ENCODE measurements at places on chromosomes 3 and 15.

GRCh38 chr15:40290918-40291574, 8.2 kb upstream of the ANKRD63 start:
- H3K4me3 ChIP-seq = peak overlapping the region; percentile 24
- peaks cover 4% of the 10 kb centered on the region for H3K4me1 ChIP-seq
- DNase-seq = peak; percentile 71
- H3K27me3 ChIP-seq = no peaks in the 10 kb centered on the region
- no peak overlapping the region for H3K27ac ChIP-seq
- H3K36me3 ChIP-seq = no peaks in the 10 kb centered on the region

DNA sequence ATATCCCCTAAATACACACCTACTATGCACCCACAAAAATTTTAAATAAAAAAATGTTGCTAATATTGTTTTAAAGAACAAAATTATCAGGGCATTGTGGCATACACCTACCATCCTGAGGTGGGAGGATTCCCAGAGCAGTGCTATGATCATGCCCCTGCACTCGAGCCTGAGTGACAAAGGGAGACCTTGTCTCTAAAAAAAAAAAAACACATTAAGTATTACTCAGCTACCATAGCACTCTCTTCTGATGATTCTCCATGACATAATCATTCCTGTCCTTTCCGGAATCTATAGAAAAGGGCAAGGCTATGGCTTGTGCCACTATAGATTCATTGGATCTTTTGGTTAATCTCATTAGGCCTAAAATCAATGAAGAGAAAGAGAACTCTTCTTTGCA, 77.4 kb downstream of the ACAP2 start:
- H3K4me3 ChIP-seq = no peak overlapping the region
- no peaks in the 10 kb centered on the region for H3K27me3 ChIP-seq
- no peak for DNase-seq
- no peaks in the 10 kb centered on the region for H3K36me3 ChIP-seq
- H3K4me1 ChIP-seq = no peaks in the 10 kb centered on the region

GRCh38 chr3:16406579-16406978, 106.9 kb downstream of the RFTN1 start:
- no peaks in the 10 kb centered on the region for H3K4me1 ChIP-seq
- no peaks in the 10 kb centered on the region for H3K36me3 ChIP-seq
- no peak overlapping the region for H3K4me3 ChIP-seq
- no peaks in the 10 kb centered on the region for H3K27me3 ChIP-seq

- H3K27ac ChIP-seq = no peak overlapping the region
- no peaks in the 10 kb centered on the region for H3K4me1 ChIP-seq
- DNase-seq = no peak
- H3K27me3 ChIP-seq = no peaks in the 10 kb centered on the region
- H3K4me3 ChIP-seq = no peak overlapping the region
Measured at GRCh38 chr15:55721554-55722185, 21.3 kb downstream of the PRTG start.

- no peaks in the 10 kb centered on the region for H3K36me3 ChIP-seq
- H3K27ac ChIP-seq = no peak overlapping the region
- no peak overlapping the region for H3K4me3 ChIP-seq
- H3K27me3 ChIP-seq = no peaks in the 10 kb centered on the region
- H3K4me1 ChIP-seq = no peaks in the 10 kb centered on the region
Measured at GRCh38 chr15:26926081-26926480, 44.9 kb upstream of the GABRG3 start.

DNA sequence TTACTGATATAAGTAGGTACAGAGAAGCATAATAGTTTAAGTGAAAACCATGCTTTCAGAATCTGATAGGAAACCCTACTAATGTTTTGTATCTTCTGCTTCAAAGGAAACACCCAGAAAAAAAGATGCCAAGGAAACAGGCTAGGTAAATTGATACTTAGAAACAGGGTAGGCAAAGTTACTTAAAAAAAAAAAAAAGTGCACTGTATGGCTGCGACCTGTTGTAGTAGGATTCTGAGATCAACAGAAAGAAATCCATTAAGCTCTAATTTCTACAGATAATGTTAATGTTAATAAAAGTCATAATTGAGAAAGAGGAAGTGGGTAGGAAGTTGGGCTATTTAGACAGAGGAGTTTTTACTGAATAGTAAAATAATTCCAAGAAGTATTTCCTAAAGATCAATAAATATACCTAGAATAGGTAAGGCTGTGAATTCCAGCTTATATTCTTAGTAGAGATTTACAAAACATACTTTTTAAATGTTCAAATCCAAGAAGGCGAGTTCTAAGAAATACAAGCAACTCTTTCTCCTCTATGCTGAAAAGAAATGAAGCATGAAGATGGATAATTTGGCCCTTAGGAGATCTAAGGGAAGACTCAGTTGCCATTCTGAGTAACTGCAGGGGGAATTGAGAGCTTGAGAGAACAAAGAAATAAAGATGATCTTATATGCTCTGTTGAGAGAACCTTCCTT, 24.1 kb upstream of the STT3B start:
- no peaks in the 10 kb centered on the region for H3K27me3 ChIP-seq
- H3K4me1 ChIP-seq = no peaks in the 10 kb centered on the region
- H3K4me3 ChIP-seq = no peak overlapping the region
- no peaks in the 10 kb centered on the region for H3K36me3 ChIP-seq

- no peak overlapping the region for H3K4me3 ChIP-seq
- no peak overlapping the region for H3K27ac ChIP-seq
- H3K36me3 ChIP-seq = no peaks in the 10 kb centered on the region
- no peak for DNase-seq
Measured at GRCh38 chr3:57126244-57126643, 38.9 kb downstream of the IL17RD start.

- H3K27me3 ChIP-seq = no peaks in the 10 kb centered on the region
- H3K36me3 ChIP-seq = no peaks in the 10 kb centered on the region
- H3K4me1 ChIP-seq = no peaks in the 10 kb centered on the region
- H3K27ac ChIP-seq = no peak overlapping the region
- DNase-seq = no peak
- H3K4me3 ChIP-seq = no peak overlapping the region
Measured at GRCh38 chr15:85551221-85551832, 170.9 kb downstream of the AKAP13 start.

DNA sequence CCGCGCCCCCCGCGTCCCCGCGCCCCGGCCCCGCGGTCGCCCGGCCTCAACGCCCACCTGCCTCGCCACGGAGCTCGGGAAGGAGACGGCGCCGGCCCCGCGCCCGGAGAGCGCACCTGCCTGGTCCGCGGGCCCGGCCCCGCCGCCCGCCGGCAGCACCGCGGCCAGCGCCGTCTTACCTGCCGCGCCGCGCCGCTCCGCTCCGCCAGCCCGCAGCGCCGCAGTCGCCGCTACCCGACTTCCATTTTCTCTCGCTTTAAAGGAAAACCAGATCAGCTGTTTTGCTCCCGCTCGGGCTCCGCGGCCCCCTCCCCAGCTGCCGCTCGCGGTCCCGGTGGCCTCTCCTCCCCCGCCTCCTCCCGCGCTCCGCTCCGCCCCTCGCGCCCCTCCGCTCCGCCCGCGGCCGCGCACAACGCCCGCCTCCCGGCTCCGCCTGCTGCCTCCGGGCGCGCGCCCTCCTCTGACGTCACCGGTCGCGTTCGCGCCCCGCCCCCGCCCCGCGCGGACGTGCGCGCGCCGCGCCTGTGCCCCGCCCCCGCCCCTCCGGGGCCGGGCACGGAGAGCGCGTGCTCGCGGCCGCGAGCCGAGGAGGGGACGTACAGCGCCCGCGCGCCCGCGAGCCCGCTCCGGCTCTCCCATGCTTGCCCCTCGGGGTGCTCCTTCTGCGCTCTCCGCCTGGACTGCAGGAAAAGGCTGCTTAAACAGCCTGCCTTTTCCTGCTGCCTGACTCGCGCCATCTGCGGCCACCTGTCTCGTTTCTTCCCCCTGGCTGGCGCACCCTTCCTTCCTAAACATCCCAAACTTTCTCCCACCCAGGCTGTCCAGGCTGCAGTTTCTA, 159.8 kb upstream of the CHRNA7 start:
- H3K36me3 ChIP-seq = no peaks in the 10 kb centered on the region
- H3K4me3 ChIP-seq = peak within 1 kb of the TSS; percentile 50
- H3K27ac ChIP-seq = peak within 1 kb of the TSS; percentile 68
- peak; percentile 87 for DNase-seq
- no peaks in the 10 kb centered on the region for H3K4me1 ChIP-seq
- no peaks in the 10 kb centered on the region for H3K27me3 ChIP-seq

GRCh38 chr15:74983725-74984231, 11.6 kb upstream of the SCAMP5 start:
- no peak for DNase-seq
- H3K4me3 ChIP-seq = no peak overlapping the region
- no peaks in the 10 kb centered on the region for H3K4me1 ChIP-seq
- no peaks in the 10 kb centered on the region for H3K27me3 ChIP-seq
- H3K36me3 ChIP-seq = no peaks in the 10 kb centered on the region

DNA sequence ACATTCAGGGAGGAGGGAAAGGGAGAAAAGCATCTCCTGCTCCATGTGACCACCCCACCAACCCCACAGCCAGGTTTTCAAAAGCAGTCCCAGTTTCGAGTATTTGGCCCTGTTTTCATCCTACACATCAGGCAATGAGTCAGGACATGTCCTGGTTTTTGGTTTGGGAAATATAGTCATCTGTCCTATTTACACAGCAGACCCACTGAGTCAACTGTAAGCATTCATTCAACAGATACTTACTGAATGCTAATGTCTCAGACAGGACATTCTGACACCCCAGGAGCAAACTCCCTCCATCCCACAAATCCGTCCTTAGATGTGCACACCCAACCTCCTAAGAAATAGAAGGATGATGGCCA, 32.9 kb downstream of the IGDCC3 start:
- H3K27ac ChIP-seq = no peak overlapping the region
- no peak for DNase-seq
- no peaks in the 10 kb centered on the region for H3K27me3 ChIP-seq
- H3K4me3 ChIP-seq = no peak overlapping the region

DNA sequence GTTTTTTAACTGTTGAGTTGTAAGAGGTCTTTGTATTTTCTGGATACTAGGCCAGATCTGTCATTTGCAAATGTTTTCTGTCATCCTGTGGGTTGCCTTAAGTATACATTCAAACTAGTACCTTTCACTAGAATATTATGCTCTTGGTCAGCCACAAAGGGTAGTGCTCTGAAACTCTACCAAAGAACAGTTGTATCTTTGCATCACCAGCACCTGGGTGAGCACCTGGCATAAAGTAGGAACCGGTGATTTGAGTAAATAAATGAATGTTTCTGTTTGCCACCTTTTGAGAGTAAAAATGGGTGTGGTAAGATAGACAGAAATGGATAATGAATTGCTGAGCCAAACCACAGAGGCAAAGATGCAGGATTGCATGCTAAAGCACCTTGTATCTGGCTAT, 98.7 kb downstream of the SLCO3A1 start:
- no peaks in the 10 kb centered on the region for H3K27me3 ChIP-seq
- no peak overlapping the region for H3K4me3 ChIP-seq
- no peak overlapping the region for H3K27ac ChIP-seq
- H3K4me1 ChIP-seq = peaks cover 11% of the 10 kb centered on the region

DNA sequence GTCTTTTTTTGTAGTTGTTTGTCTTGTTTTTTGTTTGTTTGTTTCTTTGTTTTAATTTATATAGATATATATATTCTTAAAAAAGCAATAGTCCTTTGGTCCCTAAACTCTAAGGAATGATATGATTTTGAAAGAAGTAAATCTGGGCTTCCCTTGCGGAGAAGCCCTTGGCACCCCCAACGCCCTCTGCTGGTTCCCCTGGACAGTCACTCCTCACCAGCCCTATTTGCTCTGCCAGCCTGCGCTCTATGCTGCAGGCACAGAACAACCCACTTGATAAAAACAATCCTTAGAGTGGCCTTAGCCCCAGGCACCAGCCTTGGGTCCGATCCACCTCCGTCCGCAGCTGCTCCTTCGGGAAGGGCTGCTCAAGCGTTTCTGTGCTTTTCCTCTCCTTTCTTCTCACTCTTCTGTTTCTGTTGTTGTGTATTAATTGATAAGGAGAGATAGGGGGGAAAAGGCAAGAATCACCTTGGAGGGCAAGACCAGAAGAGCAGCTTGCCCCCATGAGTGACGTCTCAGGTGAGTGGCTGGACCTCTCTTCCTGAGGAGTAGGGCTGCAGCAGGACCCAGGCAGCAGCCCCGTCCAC, 13.7 kb upstream of the PARP6 start:
- no peaks in the 10 kb centered on the region for H3K27me3 ChIP-seq
- no peaks in the 10 kb centered on the region for H3K36me3 ChIP-seq
- no peak overlapping the region for H3K4me3 ChIP-seq
- H3K4me1 ChIP-seq = no peaks in the 10 kb centered on the region

GRCh38 chr3:46926871-46927717, 49.5 kb downstream of the CCDC12 start:
- H3K4me1 ChIP-seq = peaks cover 44% of the 10 kb centered on the region
- no peaks in the 10 kb centered on the region for H3K27me3 ChIP-seq
- DNase-seq = peak; percentile 42
- no peak overlapping the region for H3K4me3 ChIP-seq
- peaks cover 11% of the 10 kb centered on the region for H3K36me3 ChIP-seq

DNA sequence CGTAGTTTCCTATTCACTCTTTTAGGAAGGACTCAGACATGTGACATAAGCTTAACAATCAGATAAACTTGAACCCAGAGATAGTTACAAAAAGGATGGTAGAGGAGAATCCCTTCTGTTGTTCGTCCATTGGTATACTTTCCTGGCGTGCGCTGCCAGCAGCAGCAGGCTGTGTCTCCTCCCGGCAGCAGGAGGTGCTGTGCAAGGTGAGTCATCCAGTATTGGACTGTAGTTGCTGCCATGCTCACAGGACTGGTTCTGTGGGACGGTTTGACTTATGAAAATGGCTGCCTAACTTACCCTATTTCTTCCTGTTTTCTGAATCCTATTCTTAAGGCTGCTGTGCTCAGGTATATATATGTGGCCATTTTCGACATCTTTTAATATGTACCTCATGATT, 253.4 kb upstream of the LRRC3B start:
- H3K27me3 ChIP-seq = no peaks in the 10 kb centered on the region
- no peak overlapping the region for H3K4me3 ChIP-seq
- H3K36me3 ChIP-seq = no peaks in the 10 kb centered on the region
- no peaks in the 10 kb centered on the region for H3K4me1 ChIP-seq
- DNase-seq = no peak

GRCh38 chr3:101229681-101230080, 90.7 kb downstream of the IMPG2 start:
- no peaks in the 10 kb centered on the region for H3K4me1 ChIP-seq
- H3K4me3 ChIP-seq = no peak overlapping the region
- no peak for DNase-seq
- no peaks in the 10 kb centered on the region for H3K36me3 ChIP-seq
- no peak overlapping the region for H3K27ac ChIP-seq

- H3K4me1 ChIP-seq = no peaks in the 10 kb centered on the region
- H3K36me3 ChIP-seq = no peaks in the 10 kb centered on the region
- no peak for DNase-seq
- H3K4me3 ChIP-seq = no peak overlapping the region
- H3K27me3 ChIP-seq = peaks cover 4% of the 10 kb centered on the region
- H3K27ac ChIP-seq = no peak overlapping the region
Measured at GRCh38 chr3:56491566-56491965, 23.3 kb upstream of the ERC2 start.
